Activated CD4-positive, alpha-beta T cell treated with anti-CD3 and anti-CD28 coated beads, Interleukin-10, Interleukin-2, amounts not matched to agents 100 ng/mL and 50 ng/mL, durations not matched to agents 16 hours and 8 hours (primary cell): ENCODE measurements at places on chromosomes 5 and 9.
A peak's percentile ranks its signal among the peaks of the same experiment; 100 is the strongest.

GRCh38 chr5:134458234-134459009, 46.7 kb upstream of the CDKN2AIPNL start:
- no peak for DNase-seq

- no peak for DNase-seq
These were observed 19.2 kb upstream of the NDST1 start for GRCh38 chr5:150488519-150489359.

- DNase-seq = no peak
These were observed 165.2 kb downstream of the TMEM38B start for GRCh38 chr9:105859428-105860091.

- peak; percentile 66 for DNase-seq
These were observed 224.4 kb downstream of the EBF1 start for GRCh38 chr5:158875272-158875679.

DNA sequence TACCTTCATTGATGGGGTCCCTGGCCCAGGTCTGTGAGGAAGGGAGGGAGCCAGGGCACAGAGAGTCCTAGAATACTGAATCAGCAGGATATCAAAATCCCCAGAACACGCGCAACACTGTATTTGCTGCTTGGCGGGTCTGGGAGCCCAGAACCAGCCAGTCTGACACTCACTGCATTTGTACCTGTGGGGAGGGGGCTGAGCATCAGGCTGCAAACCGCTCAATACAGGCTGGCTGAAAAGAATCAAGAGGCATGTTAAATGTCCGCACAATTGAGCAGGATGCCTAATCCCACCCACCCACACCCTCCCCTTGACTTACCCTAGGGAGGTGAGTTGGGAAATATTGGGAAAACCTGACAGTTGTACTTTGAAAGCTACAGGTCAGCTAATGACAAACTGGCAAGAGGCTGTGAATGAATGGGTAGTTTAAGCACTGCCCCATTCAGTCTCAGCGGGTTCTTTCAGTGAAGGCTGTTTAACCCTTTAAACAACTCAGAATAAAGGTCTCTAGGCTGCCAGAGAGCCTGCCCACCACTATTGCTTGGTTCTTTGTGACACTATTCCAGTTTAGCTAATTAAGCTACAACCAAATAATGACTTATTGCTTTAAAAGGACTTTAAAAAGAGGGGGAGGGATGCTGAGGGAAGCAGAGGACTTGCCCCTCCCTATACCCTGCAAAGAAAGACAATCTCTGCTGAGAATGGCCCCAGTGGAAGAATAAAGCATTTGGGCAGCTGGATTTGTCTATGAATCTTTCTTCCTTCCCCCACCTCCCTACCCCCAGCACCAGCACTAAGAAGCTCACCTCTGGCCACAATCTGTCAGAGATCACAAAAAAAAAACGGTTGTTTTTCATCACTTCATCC, 5.0 kb downstream of the SPRY4 start:
- DNase-seq = no peak

DNA sequence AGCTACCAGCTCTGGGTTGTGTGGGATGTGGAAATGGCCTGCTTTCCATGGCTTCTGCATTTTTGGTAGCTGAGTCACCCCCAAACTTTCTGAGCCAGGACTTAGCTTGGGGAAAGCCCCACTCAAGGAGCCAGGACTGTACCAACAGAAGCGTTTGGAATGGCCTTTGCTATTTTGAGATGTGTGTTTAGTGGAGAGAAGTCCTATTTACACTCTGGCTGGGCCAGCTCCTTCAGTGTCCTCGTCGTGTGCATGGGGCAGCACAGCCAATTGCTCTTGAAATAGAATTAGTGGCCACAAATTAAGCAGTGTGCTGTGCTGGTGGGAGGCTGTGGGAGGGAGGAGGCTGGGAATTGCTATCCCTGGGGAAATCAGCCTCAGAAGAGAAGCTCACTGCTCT, 51.6 kb downstream of the ENTREP1 start:
- no peak for DNase-seq

DNA sequence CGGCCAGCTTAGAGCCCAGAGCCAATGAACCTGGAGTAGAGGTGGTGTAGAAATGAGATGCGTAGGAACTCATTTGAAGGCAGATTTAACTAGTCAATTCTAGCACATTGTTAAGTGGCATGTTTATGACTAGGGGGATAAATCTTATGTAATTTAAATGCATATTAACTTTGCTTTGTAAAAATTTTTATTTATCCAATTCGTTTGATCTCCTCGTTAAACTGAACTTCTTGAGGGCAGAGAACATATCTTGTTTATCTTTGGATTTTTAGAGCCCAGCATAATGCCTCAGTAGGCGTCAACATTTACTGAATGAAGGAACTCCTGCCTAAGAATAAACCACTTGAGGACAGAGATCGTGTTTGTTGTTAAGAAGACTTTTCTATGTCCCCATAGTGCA, 41.1 kb upstream of the ACOT12 start:
- DNase-seq = no peak

GRCh38 chr5:69029292-69029691, 64.5 kb upstream of the SLC30A5 start:
- no peak for DNase-seq

- no peak for DNase-seq
These were observed 182.7 kb downstream of the TAF11L14 start for GRCh38 chr5:17816944-17817343.

DNA sequence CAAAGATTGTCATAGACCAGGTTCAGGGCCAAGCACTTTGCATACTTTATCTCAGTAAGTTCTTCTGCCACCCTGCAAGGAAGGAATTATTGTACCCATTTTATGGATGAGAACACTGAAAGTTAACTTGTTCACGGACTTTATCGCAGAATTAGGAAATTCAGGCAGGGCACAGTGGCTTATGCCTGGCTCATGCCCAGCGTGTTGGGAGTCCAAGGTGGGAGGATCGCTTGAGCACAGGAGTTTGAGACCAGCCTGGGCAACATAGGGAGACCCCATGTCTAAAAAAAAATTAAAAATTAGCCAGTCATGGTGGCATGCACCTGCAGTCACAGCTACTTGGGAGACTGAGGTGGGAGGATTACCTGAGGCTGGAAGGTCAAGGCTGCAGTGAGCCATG, 72.4 kb downstream of the MFAP3 start:
- no peak for DNase-seq

DNA sequence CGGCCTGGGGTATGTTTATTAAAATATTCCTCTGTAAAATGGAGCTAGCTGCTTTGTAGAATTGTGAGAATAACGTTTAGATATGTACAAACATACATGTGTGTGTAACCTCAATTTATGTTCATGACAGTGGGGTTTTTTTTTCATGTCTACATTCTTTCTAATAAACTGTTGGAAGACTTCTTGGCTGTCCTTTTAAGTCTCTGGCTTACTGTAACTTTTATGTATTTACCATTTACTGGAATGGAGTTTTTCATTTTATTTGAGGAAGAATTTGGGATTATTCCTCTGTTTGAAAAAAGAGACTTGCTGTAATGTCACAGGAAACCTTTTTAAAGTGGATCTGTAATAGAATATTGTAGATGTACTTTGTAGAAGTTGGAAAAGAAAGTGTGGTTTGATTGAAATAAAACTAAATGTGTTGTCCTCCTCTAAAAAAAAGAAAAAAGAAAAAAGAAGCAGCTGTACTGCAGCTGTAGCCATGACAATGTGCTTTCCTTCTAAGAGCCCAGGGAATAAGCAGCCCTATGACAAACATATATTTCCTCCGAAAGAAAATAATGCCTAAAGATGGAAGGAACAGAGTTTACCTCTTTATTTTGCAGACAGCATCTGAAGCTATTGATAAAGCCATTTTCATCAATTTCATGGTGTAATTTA, 71.2 kb upstream of the FREM1 start:
- no peak for DNase-seq

DNA sequence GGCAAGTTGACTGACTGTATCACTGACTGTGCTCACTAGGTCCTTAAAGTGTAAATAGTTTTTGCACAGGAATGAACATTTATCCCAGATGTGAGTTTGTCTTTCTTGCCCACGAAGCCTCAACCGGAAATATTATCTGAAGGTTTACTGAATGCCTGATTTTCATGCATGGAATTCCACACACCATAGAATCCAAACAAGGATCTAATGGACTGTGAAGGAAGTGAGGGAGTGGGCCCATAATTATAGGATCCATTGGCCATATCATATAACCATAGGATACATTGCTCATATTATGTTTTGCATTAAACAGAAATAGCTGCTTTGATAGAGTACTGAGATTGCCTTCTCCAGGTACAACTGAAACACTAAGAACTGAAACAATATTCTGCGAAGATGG, 1057.2 kb upstream of the EDIL3 start:
- DNase-seq = no peak

- peak; percentile 83 for DNase-seq
These were observed 4.6 kb upstream of the MYOZ3 start for GRCh38 chr5:150656191-150657132.

DNA sequence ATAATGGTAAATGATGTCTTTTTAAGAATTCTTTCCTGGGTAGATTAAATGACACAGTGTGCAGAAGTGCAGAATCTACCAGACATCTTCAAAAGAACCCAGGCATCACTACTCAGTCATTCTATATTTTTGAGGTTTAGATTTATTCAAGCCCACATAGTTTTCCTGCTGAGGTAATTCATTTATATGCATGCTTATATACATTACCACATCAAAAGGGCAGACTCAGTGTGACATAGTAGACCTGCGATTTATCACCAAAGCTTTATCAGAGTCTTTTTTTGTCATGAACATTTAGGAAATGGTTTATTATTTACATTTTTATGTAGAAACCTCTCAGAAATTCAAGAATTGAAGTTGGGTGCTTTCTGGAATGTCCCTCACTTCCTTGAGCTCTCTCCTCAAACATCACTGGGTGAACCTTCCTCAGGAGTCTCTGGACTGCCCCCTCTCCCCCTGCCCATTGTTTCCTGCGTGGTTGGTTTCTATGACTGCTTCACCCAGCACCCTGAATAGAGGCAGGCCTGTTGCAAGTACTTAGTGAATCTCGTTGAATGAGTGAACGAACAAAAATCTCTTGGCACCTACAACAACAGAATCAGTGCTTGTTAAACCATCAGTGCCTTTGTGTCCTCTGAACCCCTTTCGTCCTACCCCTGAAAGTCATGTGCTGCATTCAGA, 42.5 kb downstream of the ADAMTS16 start:
- DNase-seq = no peak

DNA sequence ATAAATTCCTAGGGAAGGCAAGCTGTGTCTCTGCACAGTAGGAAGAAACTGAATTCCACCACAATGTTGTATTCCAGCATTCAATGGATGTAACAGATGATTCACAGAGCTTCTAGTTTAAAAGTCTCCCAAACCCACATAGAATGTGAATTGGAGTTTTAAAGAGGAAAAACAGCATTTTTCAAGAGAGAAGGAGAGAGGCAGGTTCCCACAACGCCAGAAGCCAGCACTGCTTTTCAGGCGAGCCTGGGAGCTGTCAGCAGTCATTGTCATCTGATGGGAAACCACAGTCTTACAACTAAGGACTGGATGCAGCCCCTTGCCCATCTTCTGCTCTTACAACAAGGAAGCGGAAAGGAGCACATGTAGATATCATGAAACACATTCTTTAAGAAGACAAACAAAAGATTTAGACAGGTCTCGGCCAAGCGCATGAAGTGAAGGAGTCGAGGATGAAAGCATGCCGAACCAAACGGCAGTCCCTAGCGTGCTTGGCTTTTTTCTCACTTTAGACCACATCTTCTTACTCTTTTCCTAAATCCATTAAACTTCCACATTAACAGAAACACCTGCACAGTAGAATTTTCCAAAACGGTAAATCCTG, 638 bp downstream of the DIRAS2 start:
- no peak for DNase-seq

DNA sequence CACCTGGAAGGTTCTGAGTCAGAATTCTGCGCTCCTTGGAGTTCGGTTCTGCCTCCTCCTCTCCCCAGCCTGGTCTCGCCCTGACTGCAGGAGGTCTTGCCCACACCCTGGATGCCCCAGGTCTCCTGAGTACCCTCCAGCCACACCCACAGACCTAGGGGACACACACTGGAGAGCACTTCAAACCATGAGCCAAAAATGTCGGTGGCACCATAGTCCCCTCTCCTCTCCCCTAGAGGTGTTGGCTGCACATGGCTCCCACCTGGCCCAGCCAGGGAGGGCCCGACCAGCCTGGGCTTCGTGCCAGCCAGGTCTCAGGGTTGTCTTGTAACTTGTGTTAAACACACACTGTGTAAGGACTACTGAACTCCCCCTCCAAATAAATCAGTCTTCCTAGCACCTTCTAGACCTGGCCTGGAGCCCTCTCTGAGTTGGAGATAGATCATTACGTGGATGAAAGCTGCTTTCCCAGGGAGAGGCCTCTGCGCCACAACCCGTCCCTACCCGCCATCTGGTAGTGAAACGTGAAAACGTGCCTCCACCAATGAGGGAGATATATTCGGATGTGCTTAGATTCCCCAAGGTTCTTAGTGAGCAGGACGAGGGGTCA, 49.9 kb upstream of the CTSL start:
- no peak for DNase-seq

- DNase-seq = no peak
These were observed 28.3 kb downstream of the CAMK2A start for GRCh38 chr5:150261231-150261630.

DNA sequence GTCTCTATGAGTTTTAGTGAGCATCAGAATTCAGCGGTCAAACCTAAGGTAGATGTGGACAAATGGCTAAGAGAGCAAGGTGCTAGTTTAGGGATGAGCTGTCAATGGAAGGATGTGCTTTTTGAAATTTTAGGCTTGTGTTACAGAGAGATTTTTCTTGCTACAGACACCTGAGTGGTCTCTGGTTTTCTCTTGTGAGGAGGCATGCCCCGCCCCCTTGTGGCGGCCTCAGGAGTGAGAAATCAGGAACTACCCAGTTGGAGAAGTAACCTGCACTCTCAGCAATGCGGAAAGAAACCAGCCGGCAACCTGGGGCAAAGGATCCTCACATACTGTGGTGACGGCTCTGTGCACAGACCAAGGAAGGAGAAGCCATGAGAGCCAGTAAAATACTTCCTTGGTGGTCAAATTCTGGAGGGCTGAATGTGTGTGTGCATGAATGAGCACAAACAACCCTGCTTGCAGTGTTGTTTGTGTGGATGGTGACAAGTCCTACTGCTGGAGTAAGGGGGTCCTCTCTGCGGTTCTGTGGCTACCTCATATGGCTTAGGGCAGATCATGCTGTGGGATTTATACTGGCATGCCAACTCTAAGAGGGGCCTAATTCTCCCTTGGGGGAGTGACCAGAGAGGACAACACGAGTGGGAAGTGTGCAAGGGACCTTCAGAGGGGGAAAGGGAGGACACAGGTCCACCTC, 16.7 kb upstream of the HSD17B4 start:
- peak; percentile 71 for DNase-seq

GRCh38 chr5:5953584-5954274, 424.6 kb downstream of the MED10 start:
- DNase-seq = no peak

- no peak for DNase-seq
These were observed 22.4 kb downstream of the FNBP1 start for GRCh38 chr9:130020618-130021017.

GRCh38 chr9:102514541-102514940, 480.6 kb upstream of the CYLC2 start:
- no peak for DNase-seq

- no peak for DNase-seq
These were observed 102.9 kb upstream of the PIK3R1 start for GRCh38 chr5:68112658-68113057.
